Naive thymus-derived CD8-positive, alpha-beta T cell (primary cell): ENCODE measurements at places on chromosomes 5 and 9. TPM values are rescaled to one million over a fixed set of nuclear protein-coding genes. Genes with fewer than 3 reads are reported as not detected.

The DBH gene
- not detected for polyA plus RNA-seq

The STRBP gene
- 18.2 TPM for polyA plus RNA-seq

- no peak for DNase-seq
- H3K27ac ChIP-seq = no peak overlapping the region
- no peaks in the 10 kb centered on the region for H3K27me3 ChIP-seq
- H3K4me1 ChIP-seq = no peaks in the 10 kb centered on the region
- H3K4me3 ChIP-seq = no peak overlapping the region
These were observed 21.6 kb upstream of the SPATA31D4 start for GRCh38 chr9:81906671-81907070.

GRCh38 chr9:68919661-68920060 lies 94.3 kb downstream of the PRKACG start:
- H3K4me1 ChIP-seq = peaks cover 8% of the 10 kb centered on the region
- no peak for DNase-seq
- H3K36me3 ChIP-seq = no peaks in the 10 kb centered on the region
- peak overlapping the region; percentile 19 for H3K27ac ChIP-seq

GRCh38 chr5:169511708-169512107 lies 71.9 kb upstream of the SPDL1 start:
- peaks cover 2% of the 10 kb centered on the region for H3K27me3 ChIP-seq
- no peak for DNase-seq
- H3K4me1 ChIP-seq = no peaks in the 10 kb centered on the region
- no peaks in the 10 kb centered on the region for H3K36me3 ChIP-seq
- no peak overlapping the region for H3K27ac ChIP-seq

- H3K4me3 ChIP-seq = no peak overlapping the region
- H3K27ac ChIP-seq = no peak overlapping the region
- no peaks in the 10 kb centered on the region for H3K27me3 ChIP-seq
- DNase-seq = no peak
- no peaks in the 10 kb centered on the region for H3K36me3 ChIP-seq
These were observed 6.7 kb upstream of the TMEM141 start for GRCh38 chr9:136784249-136784996.
